Tibial nerve (tissue), 4 donors: ENCODE measurements at places on chromosomes 1 and 21.

- no peak for DNase-seq
These were observed 13.0 kb downstream of the ATP1A1 start for GRCh38 chr1:116386042-116386441.

DNA sequence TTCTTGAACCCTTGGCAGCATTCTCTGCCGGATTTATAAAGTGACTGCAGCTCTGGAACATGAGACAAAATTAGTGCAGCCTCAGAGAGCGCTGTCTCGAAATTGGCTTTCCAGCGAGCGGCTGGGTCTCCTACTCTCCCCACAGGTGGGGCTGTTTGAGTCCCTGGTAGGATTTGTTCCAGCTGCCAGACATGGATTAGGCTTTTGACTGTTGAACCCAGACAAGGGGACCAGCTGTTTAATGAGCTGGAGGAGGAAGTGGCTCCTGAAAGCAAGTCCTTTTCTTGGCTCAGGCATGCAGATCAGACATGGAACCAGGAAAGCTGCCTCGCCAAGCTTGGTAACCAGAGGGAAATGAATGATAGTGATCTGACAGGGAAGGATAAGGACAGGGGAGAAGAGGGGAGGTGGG lies 69.6 kb downstream of the UBIAD1 start:
- DNase-seq, result no peak

DNA sequence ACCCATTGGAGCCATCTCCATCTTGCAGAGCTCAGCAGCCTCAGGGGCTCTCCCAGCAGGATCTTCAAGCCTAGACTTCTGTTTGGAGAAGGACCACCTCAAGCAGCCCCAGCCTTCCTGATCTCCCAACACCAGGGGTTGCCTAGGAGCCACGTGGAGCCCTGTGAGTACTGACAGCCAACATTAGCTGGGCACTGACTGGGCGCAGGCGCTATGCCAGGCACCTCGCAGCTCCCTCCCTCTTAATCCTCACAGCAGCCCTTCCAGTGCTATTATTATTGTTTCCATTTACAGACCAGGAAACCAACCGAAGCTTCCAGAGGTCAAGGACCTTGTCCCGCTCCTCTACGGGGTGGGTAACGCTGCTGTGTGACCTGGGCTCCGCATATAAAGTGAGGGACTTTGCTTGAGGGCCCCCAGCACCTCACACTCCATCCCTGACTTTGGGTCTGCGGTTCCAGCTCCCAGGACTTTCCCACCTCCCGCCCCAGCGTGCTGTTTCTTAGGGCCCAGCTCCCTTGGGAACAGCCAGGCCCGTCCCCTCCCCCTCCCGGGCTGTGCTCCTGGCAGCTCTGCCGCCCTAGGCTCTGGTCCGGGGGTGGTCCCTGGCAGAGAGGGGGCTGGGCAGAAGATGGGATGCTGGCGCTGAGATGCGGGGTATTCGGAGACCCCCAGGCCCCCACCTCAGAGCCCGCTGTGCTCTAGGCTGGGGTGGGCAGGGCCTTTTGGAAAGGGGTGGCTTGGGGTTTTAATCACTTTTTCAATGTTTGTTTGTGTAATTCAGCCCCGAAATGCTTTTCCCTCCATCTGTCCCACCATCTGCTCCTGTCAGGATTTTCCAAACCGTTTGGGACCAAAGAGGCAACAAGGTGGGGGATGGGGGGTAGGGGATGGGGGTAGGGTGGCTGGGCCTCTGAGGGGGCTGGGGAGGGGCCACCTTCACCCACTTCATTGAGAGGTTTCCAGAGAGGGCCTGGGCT lies 4.1 kb upstream of the HPCA start:
- DNase-seq, result no peak

DNA sequence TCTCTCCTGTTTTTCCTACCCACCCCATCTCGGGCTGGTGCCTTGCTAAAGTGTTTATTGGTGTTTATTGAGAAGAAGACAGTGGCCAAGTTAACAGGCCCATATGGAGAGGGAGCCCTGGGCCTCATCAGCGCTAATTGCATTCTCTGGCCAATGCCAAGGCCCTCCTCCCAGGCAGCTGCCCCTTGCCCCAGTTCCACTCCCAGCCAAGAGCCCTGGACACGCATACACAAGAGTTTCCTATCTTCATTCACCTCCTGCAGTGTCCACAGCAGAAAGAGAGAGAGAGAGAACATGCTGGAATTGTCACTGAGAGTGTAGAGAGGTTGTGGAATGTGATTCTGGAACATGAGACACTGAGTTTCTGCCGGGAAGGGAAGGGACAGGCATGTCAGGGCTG lies 25.4 kb upstream of the VWA5B1 start:
- no peak for DNase-seq

- DNase-seq, result no peak
These were observed 27.0 kb upstream of the NPL start for GRCh38 chr1:182762536-182762935.

GRCh38 chr1:155463865-155464650 lies 98.5 kb downstream of the ASH1L start:
- no peak for DNase-seq

DNA sequence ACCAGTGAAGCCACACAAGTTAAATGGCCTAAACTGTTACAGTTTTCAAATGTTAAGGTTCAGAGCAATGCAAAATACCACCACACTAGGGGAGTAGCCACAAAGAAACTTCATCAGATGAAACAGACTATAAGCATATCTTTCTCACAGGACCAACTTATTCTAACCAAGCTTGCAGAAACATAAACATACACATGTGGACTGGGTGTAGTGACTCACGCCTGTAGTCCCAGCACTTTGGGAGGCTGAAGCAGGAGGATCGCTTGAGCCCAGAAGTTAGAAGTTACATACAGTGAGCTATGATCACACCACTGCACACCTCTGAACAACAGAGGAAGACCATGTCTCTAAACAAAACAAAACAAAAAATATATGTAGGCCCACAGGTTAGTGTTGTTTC lies 17.3 kb downstream of the WDR47 start:
- DNase-seq, result no peak

GRCh38 chr1:219247441-219247840 lies 73.8 kb downstream of the LYPLAL1 start:
- DNase-seq, result no peak

GRCh38 chr1:61192663-61193330 lies 110.4 kb downstream of the NFIA start:
- DNase-seq, result no peak

GRCh38 chr1:111110197-111110899 lies 29.5 kb downstream of the DRAM2 start:
- no peak for DNase-seq

DNA sequence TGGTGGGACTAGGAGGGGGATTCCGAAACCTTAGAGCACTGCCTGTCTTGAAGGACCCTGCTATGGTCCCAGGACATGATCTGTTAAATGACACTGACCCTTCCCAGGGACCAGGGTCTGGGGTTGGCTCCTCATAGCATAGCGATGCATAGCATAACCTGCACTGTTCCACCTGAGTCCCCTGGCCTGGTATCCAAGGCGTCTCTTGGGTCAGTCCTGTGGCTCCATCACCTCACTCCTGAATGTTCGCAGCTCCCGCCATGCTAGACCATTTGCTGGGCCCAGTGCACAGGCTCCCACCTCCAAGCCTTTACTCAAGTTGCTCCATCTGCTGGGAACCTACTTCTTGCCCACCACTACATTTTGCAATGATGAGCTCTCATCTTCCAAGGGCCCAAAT lies 39.0 kb upstream of the MAGOH start:
- no peak for DNase-seq

- no peak for DNase-seq
These were observed 12.6 kb upstream of the MNDA start for GRCh38 chr1:158818560-158818959.

- DNase-seq, result no peak
These were observed 114.6 kb upstream of the DUSP10 start for GRCh38 chr1:221856228-221857093.

DNA sequence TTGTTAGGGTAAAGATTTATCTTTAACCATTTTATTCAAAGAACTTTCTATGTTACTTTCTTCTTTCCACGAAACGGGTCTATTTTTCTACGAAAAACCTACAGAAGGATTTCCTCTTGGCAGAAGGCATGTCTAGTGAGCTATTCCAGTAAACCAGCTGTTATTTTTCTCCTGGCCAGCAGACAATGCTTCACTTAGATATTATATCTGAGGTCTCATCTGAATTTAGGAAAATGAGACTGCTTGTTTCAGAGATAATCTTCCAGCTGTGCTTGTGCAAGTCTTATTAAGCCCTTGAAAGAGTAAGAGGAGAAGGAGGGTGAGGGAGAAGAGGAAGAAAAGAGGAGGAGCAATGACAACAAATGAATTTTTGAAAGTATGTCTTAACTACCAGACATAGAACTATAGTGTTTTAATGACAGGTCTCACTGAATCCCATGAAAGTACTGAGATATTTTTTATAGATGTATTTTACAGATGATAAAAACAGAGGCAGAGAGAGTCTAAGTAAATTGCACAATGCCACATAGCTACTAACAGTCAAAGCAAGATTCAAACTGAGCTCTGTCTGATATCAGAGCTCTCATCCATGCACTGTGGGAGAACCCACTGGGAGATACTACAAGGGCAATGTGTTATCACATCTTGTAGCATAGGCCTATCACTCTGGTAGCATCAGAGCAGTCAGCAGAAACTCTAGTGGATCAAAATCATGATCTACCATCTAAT lies 54.6 kb upstream of the SAMSN1 start:
- no peak for DNase-seq

DNA sequence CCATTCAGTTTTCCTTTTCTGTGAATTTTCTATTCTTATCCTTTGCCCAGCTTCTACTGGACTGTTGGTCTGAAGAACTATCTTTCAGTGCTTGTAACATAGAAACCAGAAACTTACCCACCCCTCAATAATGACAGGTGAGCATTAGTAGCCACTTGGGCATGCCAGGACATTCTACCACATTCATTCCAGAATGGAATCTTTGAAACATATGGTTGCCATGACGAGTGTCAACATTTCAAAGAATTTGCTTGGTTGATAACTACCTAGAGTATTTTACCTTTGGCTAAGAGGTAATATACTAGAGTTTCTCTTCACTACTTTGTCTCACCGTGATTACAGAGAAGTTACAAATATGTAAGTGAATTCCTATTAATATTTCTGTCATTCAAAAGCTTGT lies at the start of gene MROH9:
Gene MROH9 (plus strand): TSS at position 304 of the 400 bp plus-strand sequence. CDS start 10,023 bp downstream, outside the sequence.
- no peak for DNase-seq

DNA sequence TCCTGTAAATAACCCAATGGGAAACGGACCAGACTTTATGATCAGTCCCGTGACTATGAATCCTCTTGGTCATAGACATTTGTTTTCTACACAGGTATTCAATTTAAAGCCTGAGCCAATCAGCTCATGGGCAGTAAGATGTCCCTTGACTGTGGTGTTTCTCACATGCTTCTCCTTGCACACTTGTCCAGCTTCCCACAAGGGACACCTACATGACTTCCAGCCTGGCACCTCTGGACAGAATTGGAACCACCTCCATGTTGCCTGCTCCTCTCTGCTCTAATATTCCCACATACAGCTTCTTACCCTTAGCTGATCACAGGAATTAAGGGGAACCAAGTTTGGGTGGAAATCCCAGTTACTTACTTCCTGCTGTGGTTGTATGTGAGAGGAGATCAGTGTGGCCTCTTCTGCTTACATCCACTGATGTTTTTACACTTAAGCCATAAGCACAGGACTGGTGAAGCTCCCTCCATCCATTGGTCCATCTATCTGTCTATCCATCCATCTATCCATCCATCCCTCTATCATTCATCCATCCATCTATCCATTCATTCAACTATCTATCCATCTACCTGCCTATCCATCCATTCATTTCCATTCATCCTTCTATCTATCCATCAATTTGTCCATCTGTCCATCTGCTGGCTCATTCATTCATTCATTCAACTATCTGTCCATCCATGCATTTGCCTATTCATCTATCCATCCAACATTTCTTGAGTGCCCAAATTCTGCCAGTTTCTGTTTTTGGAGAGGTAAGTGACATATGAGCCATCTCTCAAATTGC lies 16.4 kb downstream of the RUNX1 start:
- DNase-seq, result no peak

- DNase-seq, result no peak
These were observed 36.8 kb downstream of the RAB3GAP2 start for GRCh38 chr1:220235462-220235861.

DNA sequence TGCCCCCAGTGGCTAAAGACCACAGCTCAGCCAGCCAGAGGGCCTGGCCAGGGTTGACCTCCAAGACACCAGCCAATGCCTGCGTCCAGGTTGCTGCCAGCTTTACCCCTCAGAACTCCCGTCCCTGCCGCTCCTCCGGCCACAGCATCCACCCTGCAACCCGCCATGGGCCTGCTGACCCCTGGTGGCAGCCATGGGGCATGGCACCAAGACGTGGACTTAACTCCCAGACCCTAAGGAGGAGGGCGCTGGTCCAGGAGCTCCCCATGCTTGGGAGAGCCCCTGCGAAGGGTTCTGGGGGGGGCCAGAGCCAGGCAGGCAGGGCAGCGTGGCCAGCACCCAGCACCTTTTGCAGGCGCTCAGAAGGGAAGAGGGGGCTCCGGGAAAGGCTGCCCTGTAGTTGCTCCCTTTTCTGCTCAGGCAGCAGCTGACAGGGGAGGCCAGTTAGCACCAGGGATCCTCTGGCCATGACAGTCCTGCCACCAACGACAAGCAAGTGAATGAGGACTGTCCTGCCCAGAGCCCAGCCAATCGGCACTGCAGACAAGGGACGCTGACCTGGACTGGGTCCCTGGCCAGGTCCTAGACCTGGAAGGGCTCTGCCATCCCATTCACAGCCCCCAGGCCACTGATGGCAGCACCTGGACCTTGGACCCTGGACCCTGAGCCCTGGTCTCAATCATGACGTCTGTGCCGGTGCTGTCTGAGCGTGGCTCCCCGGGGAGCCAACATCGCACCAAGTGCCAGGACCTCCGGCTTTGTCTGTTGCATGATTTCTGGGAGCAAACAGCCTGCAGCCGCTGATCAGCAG lies 246.2 kb downstream of the NPHP4 start:
- peak; percentile 67 for DNase-seq

- DNase-seq, result no peak
These were observed 125.2 kb downstream of the MAST2 start for GRCh38 chr1:45928486-45929205.

DNA sequence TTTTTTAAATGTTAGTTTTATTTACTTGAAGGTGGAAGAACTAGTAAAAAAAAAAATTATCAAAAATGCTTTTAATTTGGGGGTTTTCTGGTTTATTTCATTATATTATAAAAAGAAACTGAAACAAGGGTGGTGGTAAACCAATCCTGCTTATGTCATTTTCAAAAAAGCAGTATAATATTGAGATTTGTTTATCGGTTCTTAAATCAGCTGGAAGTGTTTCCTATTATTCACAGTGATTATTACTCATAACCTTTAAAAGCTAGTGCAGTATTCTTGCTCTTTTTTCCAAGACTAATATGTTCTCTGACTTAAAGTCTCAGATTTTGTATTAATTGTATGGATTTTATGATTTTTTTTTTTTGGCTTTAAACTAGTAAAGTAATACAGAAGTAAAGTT lies 5.4 kb upstream of the LRRC40 start:
- no peak for DNase-seq

- no peak for DNase-seq
These were observed 95.5 kb downstream of the MIS18A start for GRCh38 chr21:32183396-32183795.

- DNase-seq, result no peak
These were observed 18.6 kb downstream of the TAL1 start for GRCh38 chr1:47213230-47213963.
